ENCODE measurements at places on chromosomes 16 and 17. TPM values are rescaled to one million over a fixed set of nuclear protein-coding genes. Genes with fewer than 3 reads are reported as not detected.
A peak's percentile ranks its signal among the peaks of the same experiment; 100 is the strongest.

GRCh38 chr17:79630821-79631639 lies 20.2 kb upstream of the RBFOX3 start:
- H3K27ac ChIP-seq: no peak overlapping the region
- peak; percentile 5 for DNase-seq
- no peaks in the 10 kb centered on the region for H3K4me1 ChIP-seq
- no peaks in the 10 kb centered on the region for H3K27me3 ChIP-seq

DNA sequence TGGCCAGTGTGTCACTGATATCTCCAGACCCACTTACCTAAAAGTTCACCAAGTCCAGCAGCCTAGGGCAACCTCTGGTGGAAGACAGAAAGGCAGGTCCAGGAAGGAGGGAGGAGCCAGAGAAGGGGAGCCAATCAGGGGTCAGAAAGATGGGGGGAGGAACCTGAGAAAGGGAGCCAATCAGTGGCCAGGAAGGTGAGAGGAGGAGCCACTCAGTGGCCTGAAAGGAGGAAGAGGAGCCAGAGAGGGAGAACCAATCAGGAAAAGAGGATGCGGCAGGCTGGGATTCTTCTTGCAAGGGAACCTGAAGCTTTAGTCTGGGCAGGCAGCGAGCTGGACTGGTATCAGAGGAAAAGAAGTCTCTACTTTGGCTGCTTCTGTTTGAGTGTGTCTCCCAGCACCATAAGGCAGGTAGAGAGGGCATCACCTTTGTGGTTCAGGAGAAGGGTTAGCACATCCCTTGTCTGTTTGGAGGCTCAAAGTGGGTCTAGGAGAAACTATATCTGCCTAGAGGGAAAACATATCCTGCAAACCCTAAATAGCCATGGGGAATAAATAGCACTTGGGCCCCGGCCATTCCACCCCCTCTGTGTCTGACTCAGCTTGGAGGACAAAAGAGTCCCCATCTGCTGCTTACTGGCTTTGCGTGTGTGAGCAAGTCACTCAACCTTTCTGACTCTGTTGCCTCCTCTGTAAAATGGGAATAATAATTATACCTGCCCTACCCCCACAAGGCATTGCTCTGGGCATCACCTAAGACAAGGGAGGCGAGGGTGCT lies 43.4 kb upstream of the CRHR1 start:
- no peak overlapping the region for H3K27ac ChIP-seq
- no peak overlapping the region for H3K4me3 ChIP-seq
- H3K4me1 ChIP-seq: no peaks in the 10 kb centered on the region
- H3K27me3 ChIP-seq: no peaks in the 10 kb centered on the region

- H3K4me3 ChIP-seq: no peak overlapping the region
- H3K27me3 ChIP-seq: no peaks in the 10 kb centered on the region
- no peaks in the 10 kb centered on the region for H3K36me3 ChIP-seq
- DNase-seq: no peak
These were observed 14.6 kb downstream of the KIAA0513 start for GRCh38 chr16:85042167-85042526.

GRCh38 chr17:27562777-27563455 lies 68.1 kb upstream of the LGALS9 start:
- H3K27me3 ChIP-seq: no peaks in the 10 kb centered on the region
- H3K4me3 ChIP-seq: no peak overlapping the region
- DNase-seq: no peak
- no peaks in the 10 kb centered on the region for H3K36me3 ChIP-seq
- H3K27ac ChIP-seq: no peak overlapping the region
- peaks cover 7% of the 10 kb centered on the region for H3K4me1 ChIP-seq

GRCh38 chr16:14263769-14264168 lies 192.7 kb downstream of the MRTFB start:
- no peak overlapping the region for H3K27ac ChIP-seq
- H3K36me3 ChIP-seq: no peaks in the 10 kb centered on the region
- no peaks in the 10 kb centered on the region for H3K27me3 ChIP-seq

Gene ZNF597
- polyA plus RNA-seq: 3.8 TPM

Gene SLC6A4
- polyA plus RNA-seq: 0.05 TPM

GRCh38 chr17:75511270-75511609 lies 4.1 kb downstream of the CASKIN2 start:
- no peaks in the 10 kb centered on the region for H3K27me3 ChIP-seq
- peaks cover 14% of the 10 kb centered on the region for H3K4me1 ChIP-seq
- DNase-seq: no peak
- no peak overlapping the region for H3K4me3 ChIP-seq
- H3K27ac ChIP-seq: no peak overlapping the region

DNA sequence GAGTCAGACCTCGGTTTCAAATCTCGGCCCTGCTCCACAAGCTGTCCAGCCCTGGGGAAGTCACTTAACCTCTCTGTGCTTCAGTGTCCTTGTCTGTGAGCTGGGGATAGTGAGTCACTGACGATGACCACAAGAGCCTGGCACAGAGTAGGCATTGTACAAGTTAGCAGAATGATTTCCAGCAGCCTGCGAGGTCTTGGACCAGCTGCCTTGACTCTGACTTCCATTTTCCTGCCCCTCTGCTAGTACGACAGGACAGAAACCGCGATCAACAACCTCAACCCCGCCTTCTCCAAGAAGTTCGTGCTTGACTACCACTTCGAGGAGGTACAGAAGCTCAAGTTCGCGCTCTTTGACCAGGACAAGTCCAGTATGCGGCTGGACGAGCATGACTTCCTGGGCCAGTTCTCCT lies 20.7 kb downstream of the CPNE2 start:
- no peaks in the 10 kb centered on the region for H3K36me3 ChIP-seq
- no peak for DNase-seq
- no peaks in the 10 kb centered on the region for H3K27me3 ChIP-seq

GRCh38 chr17:56707312-56708219 lies 114.1 kb downstream of the NOG start:
- no peak for DNase-seq
- H3K27me3 ChIP-seq: no peaks in the 10 kb centered on the region
- no peaks in the 10 kb centered on the region for H3K36me3 ChIP-seq
- no peaks in the 10 kb centered on the region for H3K4me1 ChIP-seq
- H3K4me3 ChIP-seq: no peak overlapping the region

DNA sequence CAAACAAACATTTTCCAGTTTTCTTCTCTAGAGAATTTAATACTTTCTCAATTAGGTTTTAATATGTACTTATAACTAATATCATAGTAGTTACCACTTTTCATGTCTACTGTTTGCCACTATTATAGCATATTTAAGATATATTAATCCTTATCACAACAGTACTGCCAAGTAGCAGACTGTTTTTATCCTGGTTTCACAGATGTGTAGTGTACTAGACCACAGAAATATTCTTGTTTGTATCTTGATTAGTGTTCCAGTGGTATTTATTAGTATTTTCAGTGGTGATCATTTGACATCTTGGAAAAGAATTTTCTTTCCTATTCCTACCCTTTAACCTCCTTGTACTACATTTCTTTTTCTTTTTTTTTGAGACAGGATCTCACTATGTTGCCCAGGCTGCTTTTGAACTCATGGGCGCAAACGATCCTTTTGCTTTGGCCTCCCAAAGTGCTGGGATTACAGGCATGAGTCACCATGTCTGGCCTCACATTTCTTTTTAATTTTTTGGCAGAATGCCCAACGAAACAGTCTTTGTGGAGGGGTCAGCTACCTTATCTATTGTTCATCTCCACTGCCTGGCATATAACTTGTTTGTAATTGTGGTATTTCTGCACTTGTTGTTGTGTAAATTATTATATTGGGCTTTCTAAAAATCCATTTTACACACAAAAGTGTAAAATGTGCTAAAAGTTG lies 27.2 kb downstream of the MAP2K4 start:
- no peaks in the 10 kb centered on the region for H3K36me3 ChIP-seq
- no peaks in the 10 kb centered on the region for H3K27me3 ChIP-seq
- no peak overlapping the region for H3K27ac ChIP-seq
- no peak overlapping the region for H3K4me3 ChIP-seq

GRCh38 chr17:31393749-31394146 lies 2.3 kb downstream of the RAB11FIP4 start:
- no peak for DNase-seq
- no peak overlapping the region for H3K4me3 ChIP-seq
- H3K27ac ChIP-seq: no peak overlapping the region
- no peaks in the 10 kb centered on the region for H3K36me3 ChIP-seq
- no peaks in the 10 kb centered on the region for H3K4me1 ChIP-seq
- H3K27me3 ChIP-seq: no peaks in the 10 kb centered on the region

DNA sequence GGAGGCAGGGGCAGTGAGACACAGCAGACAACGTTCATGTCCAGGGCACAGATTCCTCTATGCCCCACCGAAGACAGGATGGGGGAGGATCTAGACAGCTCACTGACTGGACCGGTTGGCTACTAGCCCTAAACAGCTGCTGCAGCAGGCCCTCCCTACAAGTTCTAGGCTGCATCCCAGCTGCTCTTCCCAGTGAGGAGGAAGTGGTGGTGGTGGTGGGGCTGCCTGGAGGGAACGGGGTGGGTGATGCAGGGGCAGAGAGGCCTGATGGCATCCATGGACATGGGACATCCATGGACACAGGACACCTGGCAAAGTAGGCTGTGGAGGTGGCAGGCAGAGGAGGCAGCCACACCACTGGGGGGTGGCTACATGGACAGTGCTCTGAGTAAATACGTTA lies 18.3 kb downstream of the SPHK1 start:
- H3K4me1 ChIP-seq: peaks cover 22% of the 10 kb centered on the region
- H3K27me3 ChIP-seq: no peaks in the 10 kb centered on the region
- H3K4me3 ChIP-seq: no peak overlapping the region
- no peaks in the 10 kb centered on the region for H3K36me3 ChIP-seq
- H3K27ac ChIP-seq: no peak overlapping the region

GRCh38 chr17:58534331-58534730 lies 19.9 kb upstream of the MTMR4 start:
- H3K4me3 ChIP-seq: no peak overlapping the region
- H3K27me3 ChIP-seq: no peaks in the 10 kb centered on the region
- no peak for DNase-seq
- no peak overlapping the region for H3K27ac ChIP-seq
- peaks cover 6% of the 10 kb centered on the region for H3K4me1 ChIP-seq
- H3K36me3 ChIP-seq: no peaks in the 10 kb centered on the region

Gene TBC1D24
- 2.3 TPM for polyA plus RNA-seq

Gene SNAI3
- 0.28 TPM for polyA plus RNA-seq

DNA sequence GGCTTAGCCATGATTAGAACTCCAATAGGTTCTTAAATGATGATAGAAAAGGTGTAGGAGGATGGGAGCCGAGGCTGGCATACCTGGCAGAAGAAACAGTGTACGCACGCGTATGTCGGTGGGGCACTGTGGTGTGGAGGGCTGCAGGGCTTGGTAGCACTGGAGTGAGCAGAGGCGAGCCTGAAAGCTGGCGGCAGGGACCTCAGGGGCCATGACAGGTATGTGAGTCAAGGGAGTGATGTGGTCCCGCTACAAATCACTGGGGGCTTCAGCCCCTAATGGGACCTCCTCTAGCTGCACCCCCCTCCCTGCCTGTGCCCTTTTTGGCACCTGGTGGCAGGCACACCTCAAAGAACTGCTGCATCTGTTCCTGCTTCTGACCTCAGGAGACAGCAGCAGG lies 67.3 kb downstream of the RAI1 start:
- H3K4me1 ChIP-seq: peaks cover 8% of the 10 kb centered on the region
- H3K36me3 ChIP-seq: no peaks in the 10 kb centered on the region
- no peak for DNase-seq
- H3K4me3 ChIP-seq: no peak overlapping the region
- no peak overlapping the region for H3K27ac ChIP-seq

- H3K27ac ChIP-seq: no peak overlapping the region
- no peaks in the 10 kb centered on the region for H3K36me3 ChIP-seq
- H3K27me3 ChIP-seq: no peaks in the 10 kb centered on the region
- DNase-seq: no peak
- H3K4me1 ChIP-seq: peaks cover 4% of the 10 kb centered on the region
These were observed 12.7 kb downstream of the CDC27 start for GRCh38 chr17:47176389-47176826.

Gene BCL6B
- polyA plus RNA-seq: 13.7 TPM

DNA sequence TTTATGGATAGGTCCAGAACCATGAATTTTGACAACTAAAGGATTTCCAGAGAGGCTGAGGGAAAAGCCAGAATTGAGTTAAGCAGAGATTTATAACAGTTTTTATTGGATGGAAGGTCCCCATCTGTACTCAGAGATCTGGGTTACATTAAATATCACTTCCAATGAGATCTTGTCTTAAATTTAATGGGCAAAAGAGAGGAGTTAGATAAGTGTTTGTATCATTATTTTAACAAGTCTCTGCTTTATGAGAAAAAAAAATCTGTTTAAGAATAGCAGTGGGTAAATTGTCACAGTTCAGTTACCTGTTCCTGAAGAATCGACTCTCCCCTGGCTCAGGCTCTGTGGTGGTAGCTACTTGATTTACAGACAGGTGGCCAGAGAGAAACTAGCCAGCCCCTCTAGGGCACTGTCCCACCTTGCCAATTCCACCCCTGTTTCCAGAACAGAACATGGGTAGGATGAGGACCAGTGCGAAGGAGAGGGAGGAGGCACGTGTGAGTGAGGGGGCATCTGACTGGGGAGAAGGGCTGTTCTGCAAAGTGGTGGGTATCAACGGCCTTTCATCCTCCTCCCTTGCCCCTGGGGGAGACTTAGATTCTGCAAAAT lies 22.1 kb upstream of the CRHR1 start:
- H3K27ac ChIP-seq: no peak overlapping the region
- no peak for DNase-seq
- no peaks in the 10 kb centered on the region for H3K36me3 ChIP-seq
- H3K4me1 ChIP-seq: no peaks in the 10 kb centered on the region
- H3K27me3 ChIP-seq: no peaks in the 10 kb centered on the region

DNA sequence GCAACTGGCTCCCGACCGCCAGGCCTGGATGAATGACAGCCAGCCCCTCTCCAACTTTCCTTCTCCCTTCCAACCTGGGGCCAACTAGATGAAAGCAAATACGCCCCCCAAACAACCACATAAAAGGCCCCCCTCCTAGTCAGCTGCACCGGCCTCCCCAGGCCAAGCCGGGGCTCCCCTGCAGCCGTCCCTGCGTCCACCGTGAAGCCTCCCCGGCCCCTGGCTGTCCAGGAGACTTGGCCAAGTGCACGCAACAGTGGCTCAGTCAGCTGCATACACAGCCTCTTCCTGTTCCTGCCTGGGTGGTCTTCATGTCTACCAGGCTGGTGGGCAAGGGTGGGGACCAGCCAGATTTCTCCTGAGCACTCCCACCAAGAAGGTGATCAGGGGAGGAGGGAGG lies 16.0 kb downstream of the DNAH17 start:
- no peaks in the 10 kb centered on the region for H3K36me3 ChIP-seq
- H3K27ac ChIP-seq: no peak overlapping the region
- H3K27me3 ChIP-seq: no peaks in the 10 kb centered on the region
- H3K4me1 ChIP-seq: no peaks in the 10 kb centered on the region

DNA sequence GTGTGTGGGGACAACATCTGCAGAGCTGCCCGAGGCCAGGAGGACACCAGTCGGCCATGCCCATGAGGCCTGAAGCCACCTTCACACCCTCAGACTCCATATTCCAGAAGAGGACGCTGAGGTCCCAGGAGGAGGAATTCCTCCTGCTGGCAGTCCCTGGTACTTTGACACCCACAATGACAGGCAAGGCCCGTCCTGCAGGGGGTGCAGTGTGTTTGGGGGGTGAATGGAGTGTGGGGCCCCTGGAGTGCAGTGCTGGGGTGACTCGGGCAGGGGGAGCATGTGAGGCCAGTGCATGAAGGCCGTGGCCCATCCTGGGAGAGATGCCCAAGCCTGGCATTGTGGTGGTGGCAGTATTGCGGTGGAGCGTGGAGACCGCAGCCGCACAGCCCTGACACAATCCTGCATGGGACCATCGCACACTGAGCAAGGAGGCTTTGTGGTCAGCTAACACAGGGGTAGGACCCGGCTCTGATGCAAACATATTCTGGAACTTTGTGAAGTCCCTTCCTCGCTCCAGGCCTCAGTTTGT lies 52.2 kb downstream of the ZDHHC7 start:
- no peaks in the 10 kb centered on the region for H3K36me3 ChIP-seq
- no peak for DNase-seq
- H3K27ac ChIP-seq: no peak overlapping the region
- H3K4me3 ChIP-seq: no peak overlapping the region

All from ovary (tissue), 10 donors.